Neuronal stem cell (in vitro differentiated cells): ENCODE measurements at places on chromosomes 3 and 15.

- DNase-seq = no peak
Measured at GRCh38 chr3:46495901-46496456, 1.8 kb upstream of the RTP3 start.

DNA sequence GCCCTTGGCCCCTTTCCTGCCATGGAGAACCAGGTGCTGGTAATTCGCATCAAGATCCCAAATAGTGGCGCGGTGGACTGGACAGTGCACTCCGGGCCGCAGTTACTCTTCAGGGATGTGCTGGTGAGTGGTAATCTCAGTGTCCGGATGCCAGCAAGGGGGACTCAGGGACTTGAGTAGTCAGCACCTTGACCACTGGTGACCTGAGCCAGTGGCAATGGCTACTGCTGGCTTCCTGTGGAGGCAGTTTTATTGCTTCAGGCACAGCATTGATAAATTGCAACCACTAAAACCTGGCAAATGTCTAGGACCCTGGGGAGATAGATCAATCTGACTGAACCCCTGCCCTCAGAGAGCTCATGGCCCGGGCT is 830 bp downstream of the MAP2K5 start:
- no peak for DNase-seq

DNA sequence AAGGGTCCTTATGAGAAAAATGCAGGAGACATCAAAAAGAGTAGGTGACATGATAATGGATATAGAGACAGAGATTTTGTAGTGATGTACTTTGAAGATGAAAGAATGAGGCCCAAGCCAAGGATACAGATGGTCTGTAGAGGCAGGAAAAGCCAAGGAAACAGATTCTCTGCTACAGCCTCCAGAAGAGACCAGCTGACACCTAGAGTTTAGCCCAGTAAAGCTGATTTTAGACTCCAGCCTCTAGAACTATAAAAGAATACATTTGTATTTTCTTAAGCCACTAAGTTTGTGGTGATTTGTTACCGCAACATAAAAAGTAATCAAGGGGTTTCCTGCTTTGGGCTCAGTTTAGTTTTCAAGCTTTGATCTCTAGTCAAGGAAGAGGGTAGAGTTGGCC is 64.8 kb downstream of the STRIT1 start:
- DNase-seq = no peak

DNA sequence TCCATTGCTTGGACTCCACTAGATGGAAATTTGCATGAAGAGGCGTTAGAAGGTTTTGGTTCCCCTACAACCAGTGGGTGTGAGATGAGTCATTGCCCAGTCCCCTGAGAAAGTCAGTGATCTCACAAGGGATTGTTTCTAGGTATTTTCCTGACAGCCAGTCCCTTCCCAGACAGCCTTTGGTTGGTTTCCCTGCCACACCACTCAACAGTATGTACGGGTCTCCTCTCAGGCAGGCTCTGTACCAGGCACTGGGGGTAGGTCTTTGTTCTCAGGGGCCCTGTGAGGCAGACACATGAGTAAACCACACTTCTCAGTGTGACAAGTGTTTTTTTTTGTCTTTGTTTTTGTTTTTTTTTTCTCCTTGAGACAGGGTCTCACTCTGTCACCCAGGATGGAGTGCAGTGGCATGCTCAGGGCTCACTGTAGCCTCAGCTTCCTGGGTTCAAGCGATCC is 4.0 kb downstream of the LAMP3 start:
- DNase-seq = no peak

GRCh38 chr3:68483601-68484000 is 448.7 kb downstream of the TAFA4 start:
- no peak for DNase-seq

DNA sequence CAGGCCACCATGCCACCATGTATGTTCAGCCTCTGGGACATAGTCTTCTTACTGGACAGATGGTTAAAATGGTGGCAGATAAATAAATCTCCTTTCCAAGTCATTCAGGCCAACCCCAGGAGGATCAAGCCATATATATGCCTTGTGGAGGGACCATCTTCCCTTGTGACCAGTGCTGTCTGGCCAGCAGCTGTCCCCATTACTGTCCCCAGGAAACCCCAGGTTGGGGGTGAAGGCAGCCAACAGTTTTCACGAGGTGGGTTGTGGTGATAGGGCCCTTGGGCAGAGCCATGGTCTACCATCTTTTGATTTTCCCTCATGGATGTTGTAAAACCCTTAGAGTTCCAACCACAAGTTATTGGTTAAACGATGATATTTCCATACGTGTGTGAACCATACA is 48.7 kb upstream of the PCSK6 start:
- DNase-seq = no peak

GRCh38 chr3:36679384-36680200 is 84.8 kb downstream of the DCLK3 start:
- no peak for DNase-seq

DNA sequence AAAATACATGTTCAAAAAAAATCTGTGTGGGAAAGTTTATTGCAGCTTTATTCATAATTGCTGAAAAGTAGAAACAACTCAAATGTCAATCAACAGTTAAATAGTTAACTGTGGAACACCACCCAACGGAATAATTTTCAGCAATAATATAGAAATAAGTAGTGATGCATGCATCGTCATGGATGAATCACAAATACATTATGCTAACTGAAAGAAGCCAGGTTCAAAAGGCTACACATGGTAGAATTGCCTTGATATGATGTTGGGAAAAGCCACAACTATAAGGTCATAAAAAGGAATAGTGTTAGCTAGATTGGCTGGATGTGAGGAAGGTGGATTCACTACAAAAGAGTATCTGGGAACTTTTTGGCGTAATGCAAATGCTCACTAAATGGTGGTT is 82.0 kb downstream of the GMNC start:
- no peak for DNase-seq

DNA sequence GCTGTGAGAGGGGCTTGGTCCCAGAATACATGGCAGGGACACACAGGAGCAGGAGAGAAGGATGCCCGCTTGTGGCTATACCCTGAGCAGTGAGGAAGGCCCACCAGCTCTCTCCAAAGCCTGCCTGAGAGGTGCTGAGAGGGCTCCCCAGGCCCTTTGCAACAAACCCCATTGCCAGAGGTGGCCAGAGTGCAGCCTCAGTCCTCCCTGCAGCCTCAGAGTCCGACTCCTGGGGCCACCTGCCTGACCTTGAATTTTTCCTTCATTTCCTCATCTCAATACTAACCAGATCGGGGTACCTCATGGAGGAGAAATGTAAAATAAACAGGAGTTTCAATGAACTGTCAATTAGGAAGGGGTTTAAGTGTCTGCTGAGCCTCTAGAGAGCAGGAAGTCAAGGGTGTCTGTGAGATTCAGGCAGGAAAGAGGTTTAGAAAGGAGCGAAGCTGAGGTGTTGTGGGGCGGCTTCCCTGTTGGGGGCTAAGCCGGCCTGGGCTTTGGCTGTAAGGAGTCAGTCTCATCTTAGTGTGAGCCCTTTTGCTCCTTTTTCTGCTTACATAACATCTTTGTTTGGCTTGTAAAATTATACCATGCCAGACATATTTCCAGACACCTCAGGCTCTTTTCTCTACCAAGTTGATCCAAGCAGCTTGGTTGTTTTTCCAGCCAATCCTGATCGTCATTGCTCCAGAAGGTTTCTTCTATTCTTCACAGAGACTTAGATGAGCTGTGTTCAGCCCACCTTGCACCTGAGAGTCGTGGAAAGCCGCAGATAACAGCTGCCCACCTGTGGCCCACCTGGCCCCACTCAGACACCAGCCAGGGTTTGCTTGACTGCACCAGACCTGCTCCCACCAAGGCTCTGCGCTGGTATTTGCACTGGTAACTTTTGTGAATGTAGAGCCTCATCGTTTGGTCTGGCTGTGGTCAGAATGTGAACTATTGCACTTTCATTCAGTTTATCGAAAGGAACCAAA is 36.7 kb downstream of the CMTM7 start:
- no peak for DNase-seq

- DNase-seq = no peak
Measured at GRCh38 chr3:178454726-178455125, 81.5 kb upstream of the KCNMB2 start.

- DNase-seq = no peak
Measured at GRCh38 chr3:65412588-65412987, 626.1 kb downstream of the MAGI1 start.

DNA sequence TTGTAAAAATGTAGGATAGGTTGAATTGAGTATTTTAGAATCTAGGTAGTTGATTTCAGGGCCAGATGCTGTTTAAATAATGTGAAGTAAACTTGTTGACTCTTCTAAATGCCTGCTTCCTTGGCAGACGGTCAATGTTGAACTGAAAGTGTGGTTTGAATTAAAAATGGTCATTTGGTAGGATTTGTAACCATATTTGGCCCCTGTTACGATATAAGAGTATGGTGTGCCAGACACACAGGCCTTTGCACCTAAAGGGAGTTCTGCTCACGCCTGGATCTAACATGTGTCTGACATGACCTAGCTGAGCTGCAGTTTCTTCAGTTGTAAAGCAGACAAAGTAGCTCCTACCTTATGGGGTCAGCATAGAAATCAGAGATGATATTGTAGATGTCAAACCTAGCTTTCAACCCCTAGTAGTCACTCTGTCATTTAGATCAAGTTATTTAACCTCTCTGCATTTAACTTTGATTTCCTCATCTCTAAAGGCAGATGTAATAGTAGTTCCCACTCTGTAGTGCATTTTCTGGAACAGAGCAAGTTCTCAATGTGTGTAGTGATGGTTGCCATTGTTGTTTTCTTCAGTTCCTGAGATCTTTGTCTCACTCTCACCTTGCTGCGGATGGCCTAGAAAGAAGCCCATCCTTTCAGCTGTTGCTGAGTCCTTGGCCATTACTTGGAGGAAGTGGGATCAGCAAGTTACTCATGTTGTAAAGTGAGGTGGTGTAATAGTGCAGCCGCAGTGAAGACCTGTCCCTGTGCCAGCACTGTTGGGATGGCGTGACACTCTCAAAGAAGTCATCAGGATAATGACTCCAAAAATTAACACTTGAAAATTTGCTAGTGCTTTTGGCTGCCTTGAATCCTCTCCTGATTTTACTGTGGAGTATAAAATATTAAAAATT is 90.2 kb downstream of the GHSR start:
- DNase-seq = no peak

DNA sequence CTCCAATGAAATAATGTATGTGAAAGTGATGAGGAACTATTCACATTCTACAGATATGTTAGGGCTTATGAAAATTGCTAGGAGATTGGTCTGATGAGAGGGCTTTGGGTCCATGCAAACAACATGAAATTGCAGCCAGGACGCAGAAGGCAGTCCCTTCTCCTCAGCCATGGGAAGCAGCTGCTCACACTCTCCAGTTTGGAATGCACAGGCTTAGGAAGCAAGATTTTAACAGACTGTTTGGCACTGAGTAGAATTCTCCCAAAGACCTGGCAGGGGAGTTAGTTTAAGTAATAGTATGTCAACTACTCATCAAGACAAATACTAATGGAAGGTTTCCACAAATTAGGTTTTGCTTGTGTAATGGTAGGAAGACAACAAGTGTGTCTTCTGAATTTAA is 500.7 kb upstream of the ARRDC4 start:
- DNase-seq = no peak

DNA sequence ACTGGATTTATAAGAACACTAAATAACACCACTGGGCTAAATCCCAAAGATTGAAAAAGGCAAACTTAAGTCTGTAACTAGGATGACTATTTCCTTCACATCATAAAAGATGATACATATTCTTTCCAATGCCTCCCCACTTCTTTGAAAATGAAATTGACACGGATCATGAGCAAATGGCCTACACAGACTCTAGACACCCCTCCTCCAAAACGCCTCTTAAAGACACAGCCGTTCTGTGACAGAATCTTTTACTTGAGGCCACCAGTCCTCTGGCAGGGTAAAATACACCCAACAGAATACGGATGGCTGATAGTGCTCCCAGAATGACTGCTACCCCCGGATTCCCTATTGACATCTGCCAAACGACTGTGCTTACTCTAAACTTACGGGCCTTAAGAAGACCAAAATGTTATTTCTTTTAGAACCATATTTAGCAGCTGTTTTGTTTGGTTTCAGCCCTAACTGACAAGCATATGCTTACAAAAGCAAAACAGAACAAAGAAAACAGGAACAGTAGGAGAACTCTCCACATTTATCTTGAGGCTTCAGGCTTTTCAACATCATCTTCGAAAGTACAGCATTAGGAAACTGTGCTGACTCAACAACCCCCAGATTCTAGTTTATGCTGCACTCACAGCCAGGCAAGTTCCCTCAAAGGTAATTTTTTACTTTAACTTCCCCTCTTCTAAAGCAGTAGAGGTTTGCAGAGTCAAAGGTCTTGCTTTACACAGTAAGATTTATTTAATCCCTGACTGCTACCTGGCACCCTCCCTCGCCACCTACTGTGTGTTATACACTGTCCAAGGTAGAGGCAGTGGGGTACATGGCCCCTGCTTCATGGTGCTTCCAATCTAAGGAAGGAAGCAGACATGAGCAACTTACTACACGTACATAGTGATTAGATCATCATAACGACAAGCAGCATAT is 84.3 kb downstream of the TNIK start:
- no peak for DNase-seq

DNA sequence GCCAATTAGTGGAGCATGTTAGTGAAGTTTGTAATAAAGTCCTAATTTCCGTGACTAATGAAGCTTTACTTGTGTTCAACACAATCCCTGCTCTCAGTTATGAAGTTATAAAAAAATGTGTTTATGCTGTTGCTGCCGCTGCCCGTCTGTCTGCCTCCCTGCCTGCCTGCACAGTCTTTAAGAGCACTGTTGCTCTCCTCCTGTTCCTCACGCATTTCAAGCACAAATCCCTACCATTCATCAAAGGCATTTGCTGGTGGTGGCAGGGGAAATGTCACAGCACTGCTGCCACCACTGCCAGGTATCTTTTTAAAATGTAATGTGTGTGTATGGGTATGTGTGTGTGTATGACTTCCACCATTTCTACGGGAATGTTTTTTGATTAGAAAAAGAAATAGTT is 58.8 kb downstream of the CACNA1D start:
- DNase-seq = no peak

DNA sequence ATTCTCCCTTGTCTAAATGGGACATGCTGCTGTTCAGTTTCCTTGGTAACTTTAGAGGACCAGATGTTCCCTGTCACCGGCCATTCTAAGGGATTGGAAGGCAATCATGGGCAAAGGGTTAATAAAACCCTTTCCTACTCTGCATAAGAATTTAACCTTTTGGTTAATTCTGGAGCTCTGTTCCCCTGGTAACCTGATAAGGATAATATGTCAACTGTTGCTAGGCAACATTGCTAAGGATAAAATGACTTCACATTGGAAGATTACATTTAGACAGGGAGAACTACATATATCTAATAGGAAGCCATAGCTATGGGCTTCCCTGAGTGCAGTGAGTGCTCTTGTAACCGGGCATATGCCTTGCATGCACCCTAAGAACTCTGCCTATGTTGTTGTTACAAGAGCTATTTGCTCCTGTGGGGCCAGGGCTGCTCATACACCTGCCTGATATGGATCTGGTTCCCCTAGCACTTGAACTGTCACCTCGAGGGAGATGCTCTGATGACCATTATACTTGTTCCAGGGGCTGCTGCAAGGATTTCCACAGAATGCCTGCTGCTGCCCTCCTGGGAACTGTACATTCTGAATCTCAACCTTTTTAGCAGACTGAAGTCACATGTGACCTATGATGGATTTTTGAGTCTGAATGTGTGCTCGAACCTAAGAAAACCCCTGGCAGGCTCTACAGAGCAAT is 326.3 kb upstream of the PDZRN3 start:
- no peak for DNase-seq

- DNase-seq = no peak
Measured at GRCh38 chr15:28963711-28964081, 77.9 kb downstream of the APBA2 start.
